ENCODE measurements at places on chromosomes 1 and 21.

GRCh38 chr1:207336559-207337467, 15.3 kb downstream of the CD55 start:
- no peak for DNase-seq

DNA sequence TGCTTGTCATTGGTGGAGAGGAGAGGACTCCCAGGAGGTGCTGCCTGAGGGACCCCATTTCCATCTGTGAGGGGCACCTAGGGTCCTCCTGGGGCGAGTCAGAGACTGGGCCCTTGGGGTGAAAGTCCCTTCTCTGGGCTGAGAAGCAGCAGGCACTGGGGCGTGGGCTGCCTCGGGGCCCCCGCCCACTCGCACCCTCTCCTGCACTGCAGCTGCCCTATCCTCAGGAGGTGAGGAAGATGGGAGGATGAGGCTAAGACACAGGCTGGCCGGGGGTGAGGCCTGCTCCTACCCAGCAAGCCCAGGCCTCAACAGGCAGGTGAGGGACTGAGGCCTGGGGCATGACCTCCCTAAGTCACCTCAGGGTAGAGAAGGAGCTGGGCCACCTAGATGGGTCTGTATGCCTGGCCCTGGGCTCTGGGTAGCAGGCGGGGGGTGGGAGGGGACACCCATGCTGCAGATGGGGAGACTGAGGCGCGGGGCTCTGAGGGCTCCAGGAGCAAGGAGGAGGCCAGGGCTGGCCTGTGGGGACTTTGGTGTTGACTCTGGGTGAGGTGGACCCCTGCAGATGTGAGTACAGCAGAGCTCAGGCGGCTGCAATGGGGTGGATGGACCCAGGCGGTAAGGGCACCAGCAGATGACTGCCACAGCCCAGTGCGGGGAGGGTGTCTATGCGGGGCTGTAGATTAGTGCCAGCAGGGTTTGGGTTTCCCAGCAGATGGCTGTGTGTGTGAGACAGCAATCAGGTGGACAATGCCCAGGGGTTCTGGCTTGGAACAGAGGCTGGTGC, 10.4 kb upstream of the ZNF669 start:
- no peak for DNase-seq

DNA sequence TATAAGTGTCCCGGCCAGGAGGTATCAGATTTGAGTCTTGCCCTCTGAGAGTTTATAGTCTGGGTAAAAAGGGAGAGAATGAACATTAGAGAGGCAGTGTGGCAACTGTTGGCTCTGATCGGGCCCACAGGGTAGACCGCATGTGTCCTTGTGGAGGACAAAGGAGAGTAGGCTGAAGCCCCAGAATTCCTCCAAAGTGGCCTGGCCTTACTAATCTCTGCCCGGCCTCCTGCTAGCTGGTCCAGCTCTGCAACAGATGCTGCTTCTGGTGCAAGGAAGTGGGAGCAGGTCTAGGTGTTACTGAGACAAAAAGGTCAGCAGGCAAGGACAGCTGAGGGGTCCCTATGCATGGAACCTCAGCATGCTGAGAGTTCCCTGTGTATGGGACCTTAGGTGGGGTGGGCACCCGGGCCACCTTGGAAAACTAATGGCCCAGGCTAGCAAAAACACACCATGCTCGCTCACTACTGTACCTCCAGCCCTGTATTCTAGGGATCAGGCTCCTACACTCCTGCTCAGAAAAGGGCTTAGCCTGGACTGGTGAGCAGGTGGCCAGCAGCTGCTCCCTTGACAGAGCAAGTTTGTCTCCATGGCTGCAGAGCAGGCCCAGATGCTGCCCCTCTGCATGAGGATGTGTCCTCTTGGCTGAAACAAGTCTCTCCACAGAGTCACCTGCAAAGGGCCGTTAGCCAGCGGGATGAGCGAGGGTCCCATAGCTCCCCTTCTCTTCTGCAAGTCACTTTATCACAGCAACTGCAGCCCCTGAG, 30.3 kb upstream of the RGS16 start:
- DNase-seq, result no peak

GRCh38 chr1:54312796-54313316, 93.3 kb downstream of the SSBP3 start:
- no peak for DNase-seq

DNA sequence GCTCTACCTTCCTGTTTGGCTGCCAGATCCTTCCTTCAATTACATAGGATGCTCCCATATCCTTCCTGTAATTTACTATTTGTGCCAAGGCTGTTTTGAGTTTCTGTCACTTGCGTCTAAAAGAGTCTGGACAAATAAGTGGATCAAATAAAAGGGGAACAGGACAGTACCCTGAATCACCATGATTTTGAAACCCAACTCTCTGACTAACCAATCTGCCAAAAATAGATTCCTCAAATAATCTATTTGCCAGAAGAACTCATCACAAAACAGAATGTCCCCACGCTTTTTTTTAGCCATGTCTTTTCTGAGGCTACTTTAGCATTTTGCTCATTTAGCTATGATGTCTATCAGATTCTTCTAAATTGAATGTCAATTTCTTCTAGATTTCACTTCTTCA, 392.6 kb downstream of the NTNG1 start:
- no peak for DNase-seq

- no peak for DNase-seq
These were observed 9.0 kb upstream of the KCTD3 start for GRCh38 chr1:215557992-215558626.

DNA sequence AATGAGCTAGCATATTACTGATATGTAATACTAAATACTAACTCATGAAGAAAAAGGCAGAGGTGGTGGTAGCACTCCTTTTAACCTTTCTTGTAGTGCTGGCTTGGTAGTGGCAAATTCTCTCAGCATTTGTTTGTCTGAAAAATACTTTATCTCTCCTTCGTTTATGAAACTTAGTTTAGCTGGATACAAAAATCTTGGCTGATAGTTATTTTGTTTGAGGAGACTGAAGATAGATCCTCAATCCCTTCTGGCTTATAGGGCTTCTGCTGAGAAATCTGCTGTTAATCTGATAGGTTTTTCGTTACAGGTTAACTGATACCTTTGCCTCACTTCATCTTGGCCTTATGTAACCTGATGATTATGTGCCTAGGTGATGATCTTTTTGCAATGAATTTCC, 87.8 kb downstream of the LYPLAL1 start:
- no peak for DNase-seq

DNA sequence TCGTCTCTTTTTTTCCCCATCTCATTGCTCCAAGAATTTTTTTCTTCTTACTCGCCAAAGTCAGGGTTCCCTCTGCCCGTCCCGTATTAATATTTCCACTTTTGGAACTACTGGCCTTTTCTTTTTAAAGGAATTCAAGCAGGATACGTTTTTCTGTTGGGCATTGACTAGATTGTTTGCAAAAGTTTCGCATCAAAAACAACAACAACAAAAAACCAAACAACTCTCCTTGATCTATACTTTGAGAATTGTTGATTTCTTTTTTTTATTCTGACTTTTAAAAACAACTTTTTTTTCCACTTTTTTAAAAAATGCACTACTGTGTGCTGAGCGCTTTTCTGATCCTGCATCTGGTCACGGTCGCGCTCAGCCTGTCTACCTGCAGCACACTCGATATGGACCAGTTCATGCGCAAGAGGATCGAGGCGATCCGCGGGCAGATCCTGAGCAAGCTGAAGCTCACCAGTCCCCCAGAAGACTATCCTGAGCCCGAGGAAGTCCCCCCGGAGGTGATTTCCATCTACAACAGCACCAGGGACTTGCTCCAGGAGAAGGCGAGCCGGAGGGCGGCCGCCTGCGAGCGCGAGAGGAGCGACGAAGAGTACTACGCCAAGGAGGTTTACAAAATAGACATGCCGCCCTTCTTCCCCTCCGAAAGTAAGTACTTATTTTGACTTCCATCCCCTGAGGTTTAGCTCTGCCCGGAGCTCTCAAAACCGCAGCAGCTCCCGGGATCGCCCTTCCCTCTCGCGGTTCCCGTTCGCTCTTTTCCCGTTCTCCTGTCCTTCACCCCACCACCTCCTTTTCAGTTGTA, 1.5 kb downstream of the TGFB2 start:
- DNase-seq, result no peak

DNA sequence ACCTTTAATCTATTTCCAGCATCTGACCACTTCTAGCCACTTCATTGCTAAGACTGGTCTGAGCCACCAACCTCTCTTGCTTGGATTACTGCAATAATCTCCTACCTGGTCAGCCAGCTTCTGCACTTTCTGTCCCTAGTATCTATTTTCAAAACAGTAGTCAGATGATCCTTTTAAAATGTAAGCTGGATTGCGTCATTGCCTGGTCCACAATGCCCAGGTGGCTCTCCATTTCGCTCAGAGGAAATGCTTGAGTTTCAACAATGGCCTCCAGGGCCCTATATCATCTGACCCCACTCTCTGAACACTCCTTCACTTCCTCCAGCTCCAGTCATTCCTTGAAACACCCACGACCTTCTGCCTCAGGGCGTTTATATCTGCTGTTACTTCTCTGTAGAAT, 2.3 kb downstream of the FYB2 start:
- DNase-seq, result no peak

- DNase-seq, result no peak
These were observed 36.3 kb downstream of the PKP1 start for GRCh38 chr1:201319631-201320030.

- DNase-seq, result no peak
These were observed 160.4 kb downstream of the PIK3R3 start for GRCh38 chr1:45971922-45972531.

DNA sequence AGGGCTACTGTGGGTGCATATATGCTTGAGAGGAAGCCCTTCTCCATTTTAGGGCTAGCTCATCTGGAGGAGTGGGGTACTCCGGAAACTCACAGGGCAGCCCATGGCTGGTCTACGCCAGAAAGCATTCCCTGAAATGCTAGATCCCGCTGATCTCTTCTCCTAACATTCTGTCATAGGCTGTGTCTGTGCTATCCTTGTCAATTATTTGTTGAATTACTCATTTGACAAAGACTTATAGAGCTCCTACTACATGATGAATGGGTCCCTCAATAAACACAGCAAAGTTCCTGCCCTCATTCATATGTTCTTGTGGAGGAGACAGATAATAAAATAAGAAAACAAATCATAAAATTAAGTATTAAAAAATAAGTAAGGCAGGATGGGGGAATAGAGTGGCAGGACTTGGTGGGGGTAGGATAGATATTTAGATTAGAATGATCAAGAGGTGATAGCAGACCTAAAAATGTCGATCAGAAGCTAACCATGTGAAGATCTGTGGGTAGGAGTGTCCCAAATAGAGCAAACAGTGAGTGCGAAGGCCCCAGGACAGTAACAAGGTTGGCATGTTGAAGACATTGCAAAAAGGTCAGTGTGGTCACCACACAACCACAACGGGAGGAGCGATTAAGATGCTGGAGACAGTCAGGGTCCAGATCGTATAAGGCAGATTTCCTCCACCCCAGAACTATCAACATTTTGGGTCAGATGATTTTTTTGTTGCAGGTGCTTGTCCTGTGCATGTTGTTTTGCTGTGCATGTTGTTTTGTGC, 13.2 kb downstream of the NGF start:
- DNase-seq, result no peak

DNA sequence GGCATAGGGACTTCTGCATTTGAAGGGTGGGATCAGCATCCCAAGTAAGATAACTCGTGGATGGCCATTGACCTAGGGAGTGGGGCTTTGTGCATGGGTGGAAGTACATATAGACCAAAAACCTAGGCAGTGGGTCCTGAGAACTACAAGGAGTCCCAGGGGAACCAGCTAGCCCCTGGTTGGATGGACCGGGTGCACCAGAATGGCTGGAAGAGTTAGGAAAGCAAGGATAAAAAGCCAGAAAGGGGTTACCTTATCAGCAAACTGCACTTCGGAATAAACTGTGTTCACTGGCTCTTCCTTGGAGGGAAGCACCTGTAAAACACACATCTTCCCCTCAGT, 26.6 kb upstream of the SLAMF6 start:
- no peak for DNase-seq

GRCh38 chr1:174209347-174210187, 50.2 kb downstream of the RABGAP1L start:
- DNase-seq, result no peak

DNA sequence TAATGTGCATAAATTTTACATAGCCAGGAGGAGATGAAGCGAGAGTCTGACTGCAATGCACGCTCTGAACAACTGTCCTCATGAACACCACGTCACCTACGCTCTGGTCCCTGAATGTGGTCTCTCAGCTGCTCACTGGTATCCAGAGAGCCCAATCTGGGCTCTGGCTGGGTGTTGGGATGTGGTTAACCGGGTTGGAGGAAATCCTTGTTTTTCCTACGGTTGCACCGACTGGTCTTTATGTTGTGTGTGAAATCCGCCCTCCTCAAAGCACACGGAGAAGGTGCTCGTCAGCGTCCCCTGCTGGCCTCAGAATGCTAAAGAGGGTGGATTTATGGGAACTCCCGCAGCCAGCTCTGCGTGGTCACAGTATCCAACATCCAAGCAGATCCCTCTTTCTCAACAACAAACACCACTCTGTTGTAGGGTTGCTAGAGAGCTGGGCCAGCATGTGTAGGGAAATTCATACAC, 51.8 kb upstream of the FAM89A start:
- DNase-seq, result no peak

DNA sequence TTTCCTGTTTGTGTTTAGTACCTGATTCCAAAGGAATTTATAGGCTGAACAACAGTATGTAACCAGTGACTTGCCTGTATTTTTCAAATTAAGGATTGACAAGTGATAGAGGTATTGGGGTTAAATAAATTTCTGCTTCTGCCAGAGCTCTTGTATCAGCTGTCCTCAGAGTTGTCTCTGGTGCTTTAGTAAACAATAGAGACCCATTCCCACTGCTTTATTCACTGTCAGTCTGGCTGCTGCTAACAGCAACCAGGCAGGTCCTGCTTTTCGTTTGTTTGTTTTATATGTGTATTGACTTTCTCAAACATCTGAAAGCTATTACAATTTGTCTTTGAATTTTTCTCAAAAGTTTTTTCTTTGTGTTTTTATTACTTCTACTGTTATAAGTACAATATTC, 76.1 kb downstream of the OLFM3 start:
- DNase-seq, result no peak

- no peak for DNase-seq
These were observed 7.5 kb upstream of the RAB29 start for GRCh38 chr1:205782627-205783432.

Measured in SIG-M5 (cell line).